Caudate nucleus (tissue), 63 donors: ENCODE measurements at places on chromosomes 16 and 17.

GRCh38 chr17:63939884-63940283 lies 7.8 kb upstream of the CD79B start:
- DNase-seq, result no peak

DNA sequence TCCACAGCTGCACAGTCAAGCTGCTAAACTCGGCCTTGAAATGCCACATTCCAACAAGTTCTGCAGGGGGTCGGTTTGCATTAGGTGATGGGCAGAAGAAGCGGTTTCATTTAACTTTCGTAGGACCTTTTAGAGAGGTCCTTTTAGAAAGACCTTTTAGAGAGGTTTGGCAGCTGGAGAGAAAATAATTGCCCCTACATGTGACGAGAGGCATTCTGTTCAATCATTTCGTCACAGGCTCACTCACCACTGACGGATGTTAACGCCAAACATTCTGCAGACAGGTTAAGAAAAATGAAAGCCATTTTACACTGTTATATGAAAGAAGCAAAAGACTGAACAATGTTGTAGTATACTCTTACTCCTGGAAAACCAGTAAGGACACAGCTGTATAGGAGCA lies 76.5 kb upstream of the ZNF423 start:
- DNase-seq, result no peak

GRCh38 chr16:2529061-2529931 lies 1.9 kb downstream of the CEMP1 start:
- no peak for DNase-seq

DNA sequence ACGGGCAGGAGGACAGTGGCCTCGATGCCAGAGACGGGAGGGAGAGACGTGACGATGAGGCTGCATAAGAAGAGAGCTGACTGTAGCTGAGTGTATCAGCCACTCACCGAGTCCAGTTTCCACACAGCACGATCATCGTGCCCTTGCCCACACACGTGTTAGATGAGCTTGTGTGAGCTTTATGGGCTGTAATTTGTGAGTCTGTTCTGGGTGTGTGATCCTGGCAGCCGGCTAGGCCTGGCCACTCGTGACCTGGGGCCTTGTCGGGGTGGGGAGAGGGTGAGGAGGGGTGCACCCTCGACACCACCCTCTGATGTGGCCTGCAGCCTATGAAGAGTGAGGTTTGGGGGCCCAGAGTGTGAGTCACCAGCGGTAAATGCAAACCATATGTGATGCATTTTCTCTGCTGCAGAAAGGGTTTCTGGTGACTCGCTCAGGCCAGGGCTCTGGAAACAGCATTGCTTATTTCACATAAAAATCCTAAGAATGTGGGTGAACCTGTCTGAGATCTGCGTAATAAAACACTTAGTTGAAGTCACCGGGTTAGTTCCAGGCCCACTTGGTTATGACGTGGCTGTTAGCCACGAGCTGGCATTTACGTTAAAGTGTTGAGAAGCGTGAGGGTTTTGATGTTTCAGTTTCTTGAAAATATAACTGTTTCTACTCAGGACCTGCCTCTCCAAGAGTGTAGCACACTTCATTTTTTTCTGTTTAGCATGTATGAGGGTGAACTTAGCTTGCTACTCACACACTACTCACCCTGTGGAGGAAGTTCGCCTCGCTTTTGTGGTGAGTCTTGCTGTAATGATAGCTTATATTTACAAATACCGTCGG lies 4.2 kb downstream of the METRNL start:
- no peak for DNase-seq

- DNase-seq, result no peak
Measured at GRCh38 chr17:33056399-33057146, 64.9 kb downstream of the SPACA3 start.

GRCh38 chr16:50151756-50152155 lies 1.4 kb upstream of the TENT4B start:
- no peak for DNase-seq

- DNase-seq, result no peak
Measured at GRCh38 chr16:7090628-7091115, 242.0 kb upstream of the RBFOX1 start.

GRCh38 chr16:49850558-49851467 lies 5.1 kb downstream of the ZNF423 start:
- no peak for DNase-seq

GRCh38 chr16:407253-407652 lies 5.6 kb downstream of the DECR2 start:
- DNase-seq, result no peak

GRCh38 chr17:46964315-46965265 lies 14.5 kb downstream of the RPRML start:
- no peak for DNase-seq

GRCh38 chr16:54341892-54342776 lies 55.5 kb upstream of the IRX3 start:
- DNase-seq, result no peak

DNA sequence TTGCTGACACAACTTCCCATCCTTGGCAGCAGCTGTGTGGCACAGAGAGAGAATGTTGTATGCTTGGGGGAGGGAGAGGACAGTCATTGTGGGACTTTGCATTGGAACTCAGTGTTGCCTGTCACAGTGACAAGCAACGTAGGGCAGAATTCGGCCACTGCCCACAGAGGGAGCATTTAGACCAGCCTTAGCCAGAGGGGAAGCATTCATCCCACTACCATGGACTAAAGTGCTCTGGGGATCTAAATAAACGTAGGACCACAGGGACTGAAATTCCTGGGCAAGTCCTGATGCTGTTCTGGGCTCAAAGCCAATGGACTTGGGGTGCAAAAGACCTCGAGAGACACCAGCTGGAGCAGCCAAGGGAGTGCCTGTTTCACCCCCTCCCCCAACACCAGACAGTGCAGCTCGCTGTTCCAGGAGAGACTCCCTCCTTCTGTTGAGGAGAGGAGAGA lies 44.9 kb downstream of the ABCA8 start:
- no peak for DNase-seq

DNA sequence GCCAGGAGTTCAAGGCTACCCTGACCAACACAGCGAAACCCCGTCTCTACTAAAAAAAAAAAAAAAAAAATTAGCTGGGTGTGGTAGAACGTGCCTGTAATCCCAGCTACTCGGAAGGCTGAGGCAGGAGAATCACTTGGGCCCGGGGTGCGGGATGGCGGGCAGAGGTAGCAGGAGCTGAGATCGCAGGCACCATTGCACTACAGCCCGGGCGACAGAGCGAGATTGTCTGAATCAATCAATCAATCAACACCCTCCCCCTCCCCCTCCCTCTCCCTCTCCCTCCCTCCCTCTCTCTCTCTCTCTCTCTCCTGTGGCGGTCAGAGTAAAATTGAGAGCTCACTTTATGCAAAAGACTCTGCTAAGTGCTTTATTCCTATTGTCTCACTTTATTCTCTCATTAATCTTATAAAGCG lies 1.2 kb downstream of the HSDL1 start:
- no peak for DNase-seq

- DNase-seq, result no peak
Measured at GRCh38 chr17:17019891-17020456, 22.3 kb upstream of the MPRIP start.

GRCh38 chr17:27945953-27946352 lies 52.8 kb upstream of the LYRM9 start:
- DNase-seq, result no peak

GRCh38 chr17:81402981-81403467 lies 7.8 kb downstream of the BAHCC1 start:
- DNase-seq, result no peak

GRCh38 chr17:34997355-34997862 lies 17.1 kb downstream of the LIG3 start:
- no peak for DNase-seq

DNA sequence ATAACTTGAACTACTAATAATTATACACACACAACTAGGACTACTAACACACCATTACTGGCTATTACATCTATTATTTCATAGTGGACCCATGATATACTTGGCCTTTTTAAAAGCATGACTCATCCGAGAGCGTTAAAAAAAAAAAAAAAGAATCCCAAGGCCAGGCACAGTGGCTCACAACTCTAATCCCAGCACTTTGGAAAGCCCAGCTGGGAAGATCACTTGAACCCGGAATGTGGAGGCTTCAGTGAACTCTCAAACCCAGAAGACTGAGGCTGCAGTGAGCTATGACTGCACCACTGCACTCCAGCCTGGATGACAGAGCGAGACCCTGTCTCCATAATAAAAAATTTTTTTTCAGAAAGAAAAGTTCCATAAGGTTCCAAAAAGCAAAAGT lies 3.1 kb downstream of the GLG1 start:
- DNase-seq, result no peak

GRCh38 chr16:50040018-50040417 lies 15.0 kb downstream of the CNEP1R1 start:
- DNase-seq, result no peak

- no peak for DNase-seq
Measured at GRCh38 chr17:47225436-47225858, 16.3 kb downstream of the MYL4 start.

GRCh38 chr16:78022347-78023060 lies at the start of gene CLEC3A:
Gene CLEC3A (plus strand): TSS chr16:78022548. CDS start chr16:78022627, 79 bp downstream.
- DNase-seq, result no peak

- no peak for DNase-seq
Measured at GRCh38 chr16:27355610-27356009, 41.8 kb downstream of the IL4R start.

DNA sequence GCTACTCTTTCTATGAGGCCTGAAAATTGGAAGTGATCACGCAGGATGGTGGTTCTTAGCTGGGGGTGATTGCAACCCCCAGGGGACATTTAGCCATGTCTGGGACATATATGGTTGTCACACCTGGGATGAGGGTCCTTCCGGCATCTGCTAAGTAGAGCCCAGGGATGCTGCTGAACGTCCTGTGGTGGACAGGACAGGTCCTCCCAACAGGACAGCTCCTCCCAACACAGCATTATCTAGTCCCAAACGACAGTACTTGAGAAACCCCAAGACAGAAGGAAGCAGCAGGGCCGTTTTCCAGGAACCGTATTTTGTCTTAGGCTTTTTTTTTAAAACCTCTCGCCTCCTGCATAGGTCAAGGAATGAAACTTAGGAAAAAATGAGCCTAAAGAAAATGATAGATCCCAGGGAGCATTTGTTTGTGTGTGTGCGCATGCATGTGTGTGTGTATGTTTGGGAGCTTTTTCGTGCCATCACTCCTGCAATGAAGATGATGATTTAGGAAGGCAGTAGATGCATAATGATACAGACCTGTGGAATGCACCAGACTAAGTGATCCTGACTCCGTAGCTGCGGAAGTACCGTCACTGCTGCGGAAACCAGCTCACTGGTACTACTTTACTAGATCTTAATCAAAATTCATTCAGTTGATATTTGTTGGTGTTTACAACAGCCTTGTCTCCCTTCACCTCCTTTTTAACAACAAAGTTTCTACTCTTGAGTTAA lies 118.2 kb downstream of the SNX29 start:
- DNase-seq, result no peak

DNA sequence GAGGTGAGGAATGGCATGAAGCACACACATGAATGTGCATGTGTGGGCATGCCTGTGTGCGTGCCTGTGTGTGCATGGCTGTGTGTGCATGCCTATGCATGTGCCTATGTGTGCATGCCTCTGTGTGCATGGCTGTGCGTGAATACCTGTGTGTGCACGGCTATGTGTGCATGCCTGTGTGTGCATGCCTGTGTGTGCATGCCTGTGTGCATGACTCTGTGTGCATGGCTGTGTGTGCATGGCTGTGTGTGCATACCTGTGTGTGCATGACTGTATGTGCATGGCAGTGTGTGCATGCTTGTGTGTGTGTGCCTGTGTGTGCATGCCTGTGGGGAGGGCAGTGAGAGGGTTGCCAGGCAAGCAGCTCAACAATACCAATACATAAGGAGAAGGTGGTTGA lies 276.5 kb upstream of the ERCC4 start:
- DNase-seq, result no peak

DNA sequence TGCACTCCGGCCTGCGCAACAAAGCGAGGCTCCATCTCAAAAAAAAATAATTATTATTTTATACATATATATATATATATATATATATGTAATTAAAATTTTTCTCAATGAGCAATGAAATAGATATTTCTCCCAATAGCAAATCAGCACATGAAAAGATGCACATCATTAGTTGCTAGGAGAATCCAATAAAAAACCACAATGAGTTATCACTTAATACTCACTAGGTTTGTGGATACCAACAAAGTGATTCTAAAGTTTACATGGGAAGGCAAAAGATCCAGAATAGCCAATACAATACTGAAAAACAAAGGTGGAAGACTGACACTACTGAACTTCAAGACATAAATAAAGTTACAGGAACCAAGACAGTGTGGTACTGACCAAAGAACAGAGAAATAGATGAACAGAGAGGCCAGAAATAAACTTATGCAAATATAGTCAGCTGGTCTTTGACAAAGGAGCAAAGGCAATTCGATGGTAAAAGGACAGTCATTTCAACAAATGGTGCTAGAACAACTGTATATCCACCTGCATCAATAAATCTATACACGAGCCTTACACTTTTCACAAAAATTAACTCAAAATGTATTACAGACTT lies 13.6 kb downstream of the SMG6 start:
- DNase-seq, result no peak

GRCh38 chr16:53792161-53792951 lies 88.4 kb downstream of the FTO start:
- DNase-seq, result no peak

GRCh38 chr16:89430436-89431157 lies 59.8 kb downstream of the ANKRD11 start:
- no peak for DNase-seq

DNA sequence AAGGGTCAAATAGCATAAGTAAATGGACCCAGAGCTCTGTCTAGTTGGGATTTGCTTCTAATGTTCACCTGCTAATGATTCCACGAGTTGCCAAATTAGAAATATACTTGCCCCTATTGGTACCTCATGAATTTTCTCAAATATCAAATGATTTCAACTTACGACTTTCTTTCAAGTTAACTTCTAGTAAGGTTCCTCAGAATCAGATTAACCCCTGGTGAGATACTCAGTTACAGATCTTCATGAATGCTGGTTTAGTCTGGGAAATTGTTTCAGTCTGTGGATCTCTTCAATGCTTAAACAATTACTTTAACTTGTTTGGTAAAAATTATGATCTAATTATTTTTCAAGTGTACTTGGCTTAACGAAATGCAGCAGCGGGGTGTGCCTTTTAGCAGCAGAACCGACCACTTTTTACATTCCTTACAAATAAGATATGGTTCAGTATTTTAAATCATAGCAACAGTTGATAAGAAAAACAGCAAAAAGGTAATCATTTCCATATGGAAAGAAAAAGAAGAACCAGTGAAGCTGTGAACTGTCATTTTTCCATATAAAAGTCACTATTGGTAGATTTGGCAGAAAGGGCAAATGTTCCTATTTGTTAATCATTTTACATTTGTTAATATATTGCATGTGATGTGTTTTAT lies 34.5 kb downstream of the TUBD1 start:
- DNase-seq, result no peak

DNA sequence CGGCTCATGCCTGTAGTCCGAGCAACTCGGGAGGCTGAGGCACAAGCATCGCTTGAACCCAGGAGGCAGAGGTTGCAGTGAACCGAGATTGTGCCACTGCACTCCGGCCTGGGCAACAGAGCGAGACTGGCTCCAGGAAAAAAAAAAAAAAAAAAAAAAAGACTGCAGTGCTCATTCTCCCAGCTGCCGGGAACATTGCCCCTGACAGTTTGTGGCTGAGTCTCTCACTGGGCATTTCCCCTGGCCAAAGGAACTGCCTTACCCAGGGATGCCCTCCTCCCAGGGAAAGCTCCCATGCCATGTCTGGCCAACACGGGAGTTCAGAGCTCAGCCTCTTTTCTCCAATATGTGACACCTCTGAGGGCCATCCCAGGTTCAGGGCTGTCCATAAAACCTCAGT lies 21.3 kb upstream of the USP10 start:
- no peak for DNase-seq
